ENCODE measurements at places on chromosomes 16 and 17.

GRCh38 chr17:47757386-47757785, 24.4 kb downstream of the TBX21 start:
- no peak for DNase-seq

DNA sequence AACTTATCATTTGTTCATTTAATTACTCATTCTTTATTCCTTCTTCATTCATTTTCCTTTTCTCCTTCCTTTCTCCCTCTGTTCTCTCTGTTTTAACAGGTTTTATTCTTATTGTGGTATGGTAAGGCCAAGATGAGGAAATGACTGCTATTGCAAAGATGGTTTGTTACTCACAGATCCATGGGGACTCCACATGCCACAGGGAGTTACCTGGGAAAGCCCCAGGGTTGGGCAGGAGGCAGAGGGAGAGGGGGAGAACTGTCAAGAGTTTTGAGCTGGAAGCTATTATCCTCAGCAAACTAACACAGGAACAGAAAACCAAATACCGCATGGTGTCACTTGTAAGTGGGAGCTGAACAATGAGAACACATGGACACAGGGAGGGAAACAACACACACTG, 453.3 kb downstream of the WWOX start:
- no peak for DNase-seq

DNA sequence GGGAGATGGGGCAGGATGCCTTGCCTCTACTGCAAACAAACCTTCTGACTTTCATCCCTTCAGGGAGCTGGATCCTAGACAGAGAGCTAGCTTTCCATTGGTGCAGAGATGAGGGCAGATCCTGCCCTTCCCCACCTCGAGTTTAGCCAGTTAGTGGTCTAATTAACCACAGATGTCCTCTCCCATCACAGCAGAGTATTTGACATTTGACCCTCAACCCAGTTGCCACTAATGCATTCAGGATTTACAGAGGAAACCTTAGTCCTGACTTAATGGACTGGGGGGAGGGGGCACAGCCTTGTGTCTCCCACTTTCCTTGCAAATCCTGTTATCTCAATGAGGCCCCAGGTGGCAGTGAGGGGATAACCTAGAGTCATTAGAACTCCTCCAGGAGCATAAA, 10.2 kb downstream of the PIP4K2B start:
- no peak for DNase-seq

- DNase-seq = no peak
Measured at GRCh38 chr17:72915625-72916081, 176.8 kb downstream of the SLC39A11 start.

- DNase-seq = no peak
Measured at GRCh38 chr17:67434061-67434525, 57.0 kb downstream of the PITPNC1 start.

DNA sequence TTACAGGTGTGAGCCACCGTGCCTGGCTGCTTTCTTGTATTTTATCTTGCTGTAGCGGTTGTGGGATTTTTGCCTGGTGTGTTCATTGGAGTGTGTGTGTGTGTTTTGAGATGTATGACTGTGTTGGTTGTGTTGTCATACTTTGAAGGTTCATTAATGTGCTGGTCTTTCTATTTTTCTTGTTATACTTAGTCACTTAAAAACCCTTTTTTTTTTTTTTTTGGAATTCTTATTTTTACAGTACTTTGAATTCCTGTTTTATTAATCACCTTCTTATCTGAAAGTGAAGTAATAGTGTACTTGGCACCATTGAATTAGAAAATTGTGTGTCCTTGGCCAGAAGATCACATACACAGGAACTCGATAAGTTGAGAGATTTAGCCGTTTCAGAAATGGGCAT, 30.2 kb downstream of the TENT4B start:
- no peak for DNase-seq

DNA sequence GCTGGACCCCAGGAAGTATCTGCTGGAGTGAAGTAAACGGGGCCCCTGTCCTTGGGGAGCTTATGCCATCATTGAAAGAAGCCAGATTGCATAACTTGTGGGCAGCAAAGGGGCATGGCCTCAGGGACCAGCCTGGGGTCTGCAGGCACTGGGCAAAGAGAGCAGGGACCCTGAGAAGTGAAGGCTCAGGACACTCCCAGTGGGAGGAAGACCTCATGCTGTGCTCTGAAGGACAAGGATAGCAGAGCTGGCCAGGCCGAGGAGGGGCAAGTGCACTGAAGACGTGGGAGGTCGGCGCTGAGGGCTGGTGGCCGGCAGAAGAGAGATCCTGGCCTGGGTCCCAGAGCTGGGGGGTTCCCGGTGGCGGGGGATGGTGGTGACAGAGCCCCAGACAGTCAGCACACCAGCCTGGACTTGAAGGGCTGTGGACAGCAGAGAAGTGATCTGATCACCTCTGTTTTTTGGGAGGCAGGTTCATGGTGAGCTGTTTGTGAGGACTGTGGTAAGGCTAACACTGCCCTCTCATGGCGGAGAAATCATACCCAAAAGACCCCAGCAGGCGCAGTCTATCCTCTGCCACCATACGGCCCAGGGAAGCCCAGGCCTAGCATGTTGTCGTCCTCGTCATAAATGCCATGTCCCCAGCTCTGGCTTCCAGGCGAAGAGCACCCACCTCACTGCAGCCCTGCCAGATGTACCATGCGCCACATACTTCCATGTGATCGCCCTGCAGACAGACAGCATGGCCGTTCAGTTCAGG, 7.1 kb upstream of the CNP start:
- DNase-seq = no peak
